Stimulated activated CD8-positive, alpha-beta memory T cell treated with anti-CD3 and anti-CD28 coated beads, Interleukin-4, amount 100 ng/mL, for 48 hours (primary cell): ENCODE measurements at places on chromosomes 4 and X.

DNA sequence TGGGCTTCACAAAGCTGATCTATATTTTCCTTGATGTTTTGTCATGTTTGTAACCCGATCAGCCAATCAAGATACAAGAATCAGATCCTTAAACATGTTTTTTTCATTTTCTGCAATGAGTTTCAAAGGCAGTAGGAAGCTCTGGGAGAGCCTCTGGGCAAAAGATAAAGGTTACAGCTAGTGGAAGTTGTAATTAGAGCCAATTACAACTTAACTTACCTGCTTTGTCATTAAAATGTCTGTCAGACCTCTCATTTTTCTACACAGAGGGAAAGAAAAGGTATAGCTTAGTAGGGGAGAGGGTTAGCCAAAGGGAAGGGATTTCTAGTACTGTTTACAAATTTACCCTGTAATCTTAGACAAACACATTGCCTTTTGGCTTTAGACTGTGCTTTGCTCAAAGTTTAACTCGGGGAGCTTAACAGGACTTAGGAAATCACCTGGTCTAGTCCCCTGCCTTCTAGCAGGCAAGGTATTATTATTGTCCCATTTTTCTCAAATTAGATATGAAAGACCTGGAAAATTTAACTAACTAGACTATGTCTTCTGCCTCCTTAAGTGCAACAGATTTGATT, 55.8 kb downstream of the FGF16 start:
- no peak for DNase-seq

DNA sequence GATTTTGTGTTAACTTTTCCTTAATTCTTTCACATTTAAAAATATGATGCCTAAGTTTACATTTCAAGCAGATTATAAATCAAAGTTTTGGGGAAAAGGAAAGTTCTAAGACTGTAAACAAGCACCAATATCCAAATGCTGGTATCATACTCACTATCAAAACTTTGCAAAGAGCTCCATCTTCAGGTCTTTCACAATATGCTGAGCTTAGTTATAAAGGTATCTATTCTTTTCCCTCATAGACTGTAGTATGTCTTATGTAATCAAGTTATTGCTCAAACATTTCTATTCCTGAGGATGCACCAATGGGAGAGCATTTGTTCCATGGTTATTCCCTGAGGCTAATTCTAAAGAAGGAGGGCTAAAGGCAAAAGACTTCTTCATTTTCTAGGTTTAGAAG, 207.9 kb upstream of the FAM241A start:
- no peak for DNase-seq

DNA sequence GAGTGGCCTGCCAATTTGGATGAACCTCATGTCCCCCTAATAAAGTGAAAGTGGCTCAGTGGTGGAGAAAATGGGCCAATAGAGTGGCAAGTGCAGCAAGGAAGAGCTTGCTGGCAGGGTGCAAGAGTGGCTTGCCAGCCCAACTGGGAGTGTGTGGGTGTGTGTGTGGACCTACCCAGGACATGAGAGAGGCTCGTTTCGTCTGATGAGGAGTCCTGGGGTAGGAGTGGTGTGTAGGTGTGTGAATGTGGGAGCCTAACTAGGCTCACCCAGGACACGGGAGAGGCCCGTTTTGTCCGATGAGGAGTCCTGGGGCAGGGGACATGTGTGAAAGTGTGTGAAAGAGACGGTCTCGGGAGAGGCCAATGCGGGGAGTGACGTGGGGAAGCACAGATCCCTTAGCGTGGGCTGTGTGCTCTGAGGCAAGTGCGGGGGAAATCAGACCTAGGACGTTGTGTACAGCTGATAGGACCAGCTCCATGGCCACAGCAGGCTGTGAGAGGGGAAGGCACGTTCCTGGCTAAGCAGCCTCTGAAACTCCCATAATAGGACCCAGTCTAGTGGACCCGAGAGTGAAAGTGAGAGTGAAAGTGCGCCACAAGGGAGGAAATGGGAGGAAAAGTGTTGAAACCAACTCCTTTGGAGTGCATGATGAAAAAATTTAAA, 5.3 kb downstream of the GAGE10 start:
- DNase-seq = no peak

DNA sequence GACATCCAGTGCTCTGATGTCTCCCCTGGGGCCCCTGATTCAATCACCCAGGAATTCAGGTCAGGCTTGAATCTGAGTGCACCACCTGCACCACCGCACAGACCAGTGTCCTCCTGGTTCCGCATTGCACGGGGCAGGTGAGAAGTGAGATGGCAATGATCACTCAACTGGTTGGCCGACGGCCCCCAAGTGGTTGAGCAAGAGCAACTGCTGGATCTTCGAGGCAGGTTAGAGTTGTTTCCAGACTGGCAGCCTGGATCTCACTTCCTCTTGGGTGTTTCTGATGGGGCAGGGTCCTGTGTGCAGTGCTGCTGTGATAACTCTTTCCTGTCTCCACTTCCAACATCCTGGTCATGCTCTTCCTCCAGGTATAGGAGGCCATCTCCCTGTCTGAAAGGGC, 50.4 kb downstream of the C4orf50 start:
- DNase-seq = no peak

DNA sequence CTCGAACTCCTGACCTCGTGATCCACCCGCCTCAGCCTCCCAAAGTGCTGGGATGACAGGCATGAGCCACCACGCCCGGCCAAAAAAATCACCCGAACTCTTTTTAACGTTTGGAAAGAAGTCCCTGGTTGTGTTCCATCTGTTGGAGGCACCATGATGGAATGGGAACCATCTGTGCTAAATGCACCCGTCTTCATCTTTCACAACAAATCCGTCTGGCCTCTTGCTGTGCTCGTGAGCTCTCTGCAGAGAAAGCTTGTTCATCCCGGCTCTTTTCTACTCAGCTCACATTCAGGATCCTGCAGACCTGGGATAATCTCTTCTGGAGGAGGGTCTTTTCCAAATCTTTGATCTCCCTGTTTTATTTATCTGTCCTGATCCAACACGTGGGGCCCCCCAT, 188.8 kb downstream of the CRLF2 start:
- no peak for DNase-seq

DNA sequence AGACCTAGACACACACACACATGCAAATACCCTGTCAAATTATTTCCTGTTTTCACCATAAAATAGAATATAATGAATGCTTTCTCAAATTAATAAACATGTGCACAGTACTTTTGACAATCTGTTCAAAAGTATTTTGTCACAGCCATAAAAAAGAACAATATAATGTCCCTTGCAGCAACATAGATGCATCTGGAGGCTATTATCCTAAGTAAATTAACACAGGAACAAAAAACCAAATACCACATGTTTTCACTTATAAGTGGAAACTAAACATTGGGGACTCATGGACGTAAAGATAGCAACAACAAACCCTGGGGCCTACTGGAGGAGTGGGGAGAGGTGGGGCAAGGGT, 15.5 kb downstream of the RAB40A start:
- no peak for DNase-seq

DNA sequence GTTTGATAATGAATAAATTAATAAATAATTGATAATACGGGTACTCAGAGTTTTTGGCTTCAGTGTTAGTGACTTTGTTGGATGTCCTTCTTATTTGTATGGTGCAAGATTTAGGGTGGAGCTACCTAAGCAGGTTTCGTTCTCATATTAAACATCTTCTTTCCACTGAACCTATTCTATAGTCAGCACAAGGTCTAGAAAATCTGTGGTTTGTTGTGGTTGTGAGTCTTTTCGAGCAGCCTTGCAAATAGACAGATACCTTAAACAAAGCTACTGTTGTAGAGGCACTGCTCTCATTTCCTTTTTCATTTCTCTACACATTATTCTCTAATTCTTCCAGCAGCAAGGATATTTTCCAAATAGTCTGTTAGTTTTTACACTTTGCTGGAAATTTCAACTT, 38.1 kb upstream of the SPANXD start:
- DNase-seq = no peak

DNA sequence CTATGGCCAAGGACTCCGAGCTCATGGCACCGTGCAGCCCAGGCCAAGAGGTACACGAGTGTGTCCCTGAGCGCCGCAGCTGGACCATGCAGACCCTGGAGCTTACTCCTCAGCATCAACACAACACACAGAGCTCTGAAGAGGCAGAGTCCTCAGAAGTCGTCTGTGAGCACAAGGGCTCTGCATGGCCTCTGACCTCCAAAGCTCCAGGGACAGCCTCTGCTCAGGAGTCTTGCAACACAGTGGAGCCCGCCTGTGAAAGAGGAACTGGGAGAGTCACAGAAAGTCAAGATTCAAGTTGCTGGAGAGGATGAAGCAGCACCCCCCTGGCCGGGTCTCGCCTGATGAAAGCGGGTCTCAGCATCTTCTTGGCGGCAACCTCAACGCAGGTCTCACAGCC, 2.9 kb downstream of the LRPAP1 start:
- DNase-seq = no peak

DNA sequence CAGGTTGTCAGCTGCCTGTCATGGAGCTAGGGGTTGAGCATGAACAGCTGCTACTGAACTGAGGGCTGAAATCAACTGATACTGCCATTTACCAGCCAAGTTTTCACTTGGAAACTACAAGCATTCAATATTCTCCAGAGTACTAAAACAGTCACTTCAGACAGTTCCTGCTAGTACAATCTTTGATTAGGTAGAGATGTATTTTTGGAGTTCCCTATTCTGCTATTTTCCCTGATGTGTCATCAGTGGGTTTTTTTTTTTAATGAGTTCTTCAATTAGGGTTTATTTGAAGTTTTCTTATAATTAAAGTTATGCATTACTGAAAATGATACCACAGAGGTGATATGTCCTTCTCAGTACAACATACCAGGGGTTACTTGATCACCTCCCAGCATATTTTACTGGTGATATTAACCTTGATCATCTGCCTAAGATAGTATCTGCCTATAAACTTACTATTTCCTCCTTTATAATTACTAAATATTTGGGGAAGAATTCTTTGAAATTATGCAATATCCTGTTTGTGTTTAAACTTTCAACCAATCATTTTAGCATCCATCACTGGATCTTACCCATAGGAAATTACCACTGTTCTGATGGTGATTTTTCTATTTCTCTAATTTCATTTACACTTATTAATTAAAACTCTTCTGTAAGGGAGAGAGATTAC, 13.6 kb downstream of the PDCL2 start:
- no peak for DNase-seq

DNA sequence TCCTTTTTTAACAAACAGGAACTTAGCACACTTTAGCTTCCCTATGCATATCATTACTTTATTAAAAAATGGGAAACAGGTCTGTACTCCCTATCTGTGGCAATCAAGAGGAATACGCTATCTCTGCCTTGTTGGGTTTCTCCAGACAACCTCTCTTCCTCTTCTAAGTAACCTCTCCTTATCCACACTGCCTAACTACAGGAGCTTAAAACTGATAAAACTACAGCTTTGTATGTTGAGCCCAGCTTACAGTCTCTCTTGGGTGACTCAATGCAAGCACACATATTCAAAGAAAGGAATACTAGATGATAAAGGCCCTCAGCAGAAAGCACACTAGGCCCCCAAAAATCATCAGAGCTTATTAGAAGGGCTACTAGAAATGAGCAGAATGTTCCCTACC, 8.9 kb downstream of the NUP62CL start:
- no peak for DNase-seq

- no peak for DNase-seq
Measured at GRCh38 chrX:87961471-87961870, 443.9 kb downstream of the KLHL4 start.

DNA sequence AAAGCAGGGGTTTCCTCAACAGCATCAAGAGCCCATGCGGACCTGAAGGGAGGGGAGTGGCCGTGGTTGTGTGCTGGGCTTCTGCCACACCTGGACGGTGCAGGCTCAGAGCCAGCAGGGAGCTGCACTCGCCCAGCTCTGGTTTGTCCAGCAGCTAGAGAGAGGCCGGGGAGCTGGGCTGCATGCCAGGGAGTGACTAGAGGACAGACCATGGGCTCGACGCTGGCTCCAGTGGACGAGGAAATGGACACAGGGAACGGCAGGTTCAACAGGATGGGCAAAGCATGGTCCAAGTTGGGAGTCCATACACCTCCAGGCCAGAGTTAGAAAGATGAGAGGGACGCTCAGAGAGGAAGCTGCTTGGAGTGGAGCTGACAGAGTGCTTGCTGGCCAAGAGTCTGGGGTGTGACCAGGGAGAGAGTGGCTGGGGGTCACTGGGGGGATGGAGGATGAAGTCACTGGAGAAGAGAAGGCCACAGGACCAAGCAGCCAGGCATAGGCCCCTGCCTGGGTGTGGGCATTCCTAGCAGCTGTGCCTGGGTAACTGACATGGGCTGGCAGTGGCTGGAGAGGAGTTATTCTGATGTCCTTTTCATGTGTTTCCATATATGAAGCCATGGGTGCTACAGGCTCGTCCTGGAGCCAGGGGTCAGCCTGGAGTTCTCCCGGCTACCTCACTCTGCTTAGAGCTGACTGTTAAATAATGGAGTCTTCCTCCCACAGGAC, 42.8 kb downstream of the HTT-AS start:
- no peak for DNase-seq

DNA sequence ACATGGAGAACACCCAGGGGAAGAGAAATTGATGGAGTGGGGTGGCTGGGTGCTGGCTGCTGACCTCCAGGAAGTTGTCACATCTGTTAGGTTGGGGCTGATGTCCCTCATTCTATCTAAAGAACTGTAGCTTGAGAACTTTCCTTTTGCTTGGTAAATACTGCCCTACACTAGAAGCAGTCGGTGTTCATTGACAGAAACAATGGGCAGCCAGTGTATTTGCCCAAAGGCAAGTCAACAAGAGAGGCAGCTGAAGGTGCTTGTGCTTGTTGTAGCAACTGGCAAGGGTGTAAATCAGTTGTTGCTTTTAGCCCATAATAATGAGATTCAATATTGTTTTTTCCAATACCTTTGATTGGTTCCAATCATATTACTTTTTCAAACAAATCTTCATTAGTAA, 956 bp downstream of the TMEM154 start:
- no peak for DNase-seq

DNA sequence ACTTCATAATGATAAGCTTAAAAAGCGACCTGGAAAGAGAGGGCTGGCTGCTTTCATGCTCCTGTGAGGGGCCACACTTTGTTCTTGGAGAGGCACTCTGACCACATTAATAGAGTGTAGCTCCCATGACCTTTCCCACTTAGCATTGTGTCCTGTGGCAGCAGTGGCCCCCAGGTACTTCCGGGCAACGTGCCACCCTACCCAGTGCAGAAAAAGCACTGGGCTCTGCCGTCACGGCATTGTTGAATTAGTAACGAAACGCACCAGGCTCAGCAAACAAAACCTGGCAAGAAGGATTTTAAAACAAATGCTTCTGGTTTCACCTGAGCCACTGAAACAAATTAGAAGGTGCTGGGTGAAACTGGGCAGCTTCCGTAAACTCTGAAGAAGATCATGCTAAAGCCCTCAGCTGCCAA, 5.4 kb upstream of the SORBS2 start:
- DNase-seq = no peak

GRCh38 chr4:185892165-185892564, 80.2 kb upstream of the SORBS2 start:
- DNase-seq = no peak
